Stimulated activated CD4-positive, alpha-beta T cell treated with anti-CD3 and anti-CD28 coated beads, Interleukin-4, amount 100 ng/mL, for 48 hours (primary cell): ENCODE measurements at places on chromosomes 13 and 19.

DNA sequence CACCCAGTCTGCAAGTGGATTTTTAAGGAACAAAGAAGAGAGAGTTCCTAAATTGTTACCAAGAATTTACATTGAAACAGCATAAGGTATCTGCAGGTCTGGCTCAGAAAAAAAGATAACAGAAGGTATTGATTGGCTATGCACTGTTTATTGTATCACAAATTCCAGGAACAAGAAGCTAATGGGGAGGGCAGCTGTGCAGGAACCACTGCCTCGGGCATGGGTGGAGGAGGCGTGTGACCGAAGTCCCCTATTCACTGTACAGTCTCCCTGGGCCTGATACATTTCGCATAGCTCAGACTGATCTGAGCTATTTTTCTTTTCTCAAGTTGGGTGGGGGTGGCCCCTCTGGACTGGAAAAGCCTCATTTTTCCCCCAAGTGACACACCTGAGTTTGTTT, 11.7 kb downstream of the NECTIN2 start:
- no peak for DNase-seq

DNA sequence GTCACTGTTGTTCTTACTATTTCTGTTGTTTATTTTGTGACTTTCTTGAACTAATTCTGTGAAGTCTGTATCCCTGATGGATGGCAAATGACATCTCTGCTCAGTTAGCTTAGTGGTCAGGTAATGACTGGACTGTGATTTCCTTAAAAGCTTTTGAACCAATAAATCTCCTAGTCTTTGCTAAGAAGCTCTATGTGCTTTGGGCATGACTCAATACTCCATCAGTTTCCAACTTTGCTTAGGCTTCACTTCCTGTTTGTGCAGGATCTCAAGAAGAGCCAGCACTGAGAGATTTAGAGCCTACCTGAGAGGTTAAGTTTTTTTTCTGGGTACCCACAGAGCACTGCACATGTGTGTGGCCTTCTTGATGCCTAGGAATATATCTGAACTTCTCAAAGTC, 329.7 kb upstream of the HTR2A start:
- DNase-seq = no peak

GRCh38 chr19:57560049-57560491, 407 bp upstream of the ZNF550 start:
- no peak for DNase-seq

DNA sequence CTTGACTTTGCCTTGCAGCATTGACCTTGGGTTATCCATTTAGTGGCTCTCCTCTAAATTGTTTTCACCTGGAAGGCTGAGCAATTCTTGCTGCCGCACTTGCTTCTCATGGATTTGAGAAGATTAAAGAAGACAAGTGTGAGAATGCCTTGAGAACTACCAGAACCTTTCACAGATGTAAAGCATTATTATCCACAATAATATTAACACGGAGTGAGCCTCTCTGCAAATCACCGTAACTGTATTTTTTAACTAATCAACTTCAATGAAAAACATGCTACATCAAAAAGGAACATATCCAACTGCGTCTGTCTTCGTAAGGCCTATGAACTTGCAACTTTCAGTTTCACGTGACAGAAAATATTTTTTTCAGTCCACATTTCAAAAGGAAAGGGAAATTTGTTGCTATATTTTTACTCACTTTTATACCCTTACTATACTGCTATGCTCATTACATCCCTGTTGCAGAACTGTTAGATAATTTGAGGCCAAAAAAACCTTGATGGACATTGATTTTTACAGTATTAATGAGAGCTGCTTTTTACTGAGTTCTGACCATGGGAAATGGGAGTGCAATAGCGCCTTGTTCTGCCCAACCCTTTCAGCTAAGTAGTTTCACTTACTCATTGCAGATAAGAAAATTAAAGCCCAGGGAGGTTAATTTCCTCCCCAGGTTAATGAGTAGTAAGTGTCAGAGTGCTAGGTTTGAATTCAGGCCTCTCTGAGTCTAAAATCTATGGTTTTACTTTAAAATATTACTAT, 93.8 kb upstream of the RAP2A start:
- no peak for DNase-seq

DNA sequence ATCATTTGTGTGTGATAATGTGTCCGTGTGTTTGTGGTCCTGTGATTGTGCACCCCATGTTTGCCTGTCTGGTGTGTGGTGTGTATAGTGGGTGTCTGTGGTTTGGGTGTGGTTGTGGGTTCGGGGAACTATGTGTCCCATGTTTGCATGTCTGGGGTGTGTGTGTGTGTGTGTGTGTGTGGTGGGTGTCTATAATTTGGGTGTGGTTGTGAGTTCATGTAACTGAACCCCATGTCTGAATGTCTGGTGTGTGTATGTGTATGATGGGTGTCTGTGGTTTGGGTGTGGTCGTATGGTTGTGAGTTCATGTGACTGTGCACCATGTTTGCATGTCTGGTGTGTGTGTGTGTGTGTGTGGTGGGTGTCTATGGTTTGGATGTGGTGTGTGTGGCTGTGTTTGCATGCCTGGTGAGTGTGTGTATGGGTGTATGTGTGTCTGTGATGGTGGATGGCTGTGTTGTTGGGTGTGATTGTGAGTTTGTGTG, 11.1 kb upstream of the NFIX start:
- no peak for DNase-seq

DNA sequence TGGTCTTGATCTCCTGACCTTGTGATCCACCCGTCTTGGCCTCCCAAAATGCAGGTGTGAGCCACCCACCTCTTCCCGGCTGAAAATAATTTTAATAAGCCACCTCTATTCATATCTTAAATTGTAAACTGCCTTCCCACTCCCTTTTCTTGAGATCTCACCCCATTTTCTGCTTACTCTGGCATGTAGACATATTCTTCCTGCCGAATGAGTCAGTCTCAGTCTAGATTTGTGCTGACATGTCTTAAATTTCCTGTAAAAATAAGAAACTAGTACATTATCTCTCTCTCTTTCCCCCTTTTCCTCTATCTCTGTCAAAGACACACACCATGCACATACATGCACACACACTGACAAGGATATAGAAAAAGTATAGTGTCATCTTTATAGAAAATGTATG, 60.9 kb downstream of the THSD1 start:
- no peak for DNase-seq

DNA sequence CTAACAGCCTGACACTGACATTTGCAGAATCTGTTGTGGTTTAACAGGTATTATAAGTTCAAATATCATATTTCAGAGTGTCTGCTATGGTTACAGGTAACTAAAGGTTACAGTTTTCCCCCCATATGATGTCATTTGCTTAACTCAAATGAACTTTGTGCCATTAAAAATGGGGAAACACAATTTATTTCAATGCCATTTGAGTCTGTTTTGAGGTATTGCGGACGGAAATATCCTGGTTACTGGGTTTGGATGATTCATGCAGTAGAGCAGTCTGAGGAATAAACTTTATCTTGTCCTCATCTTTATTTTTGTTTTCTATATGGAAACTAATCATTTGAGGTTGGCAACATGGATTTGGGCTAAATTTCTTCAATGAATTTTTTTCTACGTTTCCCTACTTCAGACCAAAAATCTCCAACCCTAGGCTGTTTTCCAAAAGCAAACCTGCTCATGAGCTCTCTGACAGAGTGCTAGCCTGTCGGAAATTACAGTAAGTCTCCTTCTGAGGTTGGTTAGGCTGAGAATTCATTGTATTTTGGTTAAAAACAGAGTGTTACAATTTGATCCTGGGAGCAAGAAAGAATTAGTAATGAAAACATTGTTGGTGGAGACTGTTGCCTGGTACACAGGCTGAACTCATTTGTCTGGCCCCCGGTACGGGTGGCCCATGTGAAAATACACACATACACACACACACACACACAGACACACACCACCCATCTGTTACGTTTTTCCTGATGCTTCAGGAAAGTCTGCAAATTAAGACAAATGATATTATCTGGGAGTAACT, 66.1 kb downstream of the AKAP11 start:
- DNase-seq = no peak

DNA sequence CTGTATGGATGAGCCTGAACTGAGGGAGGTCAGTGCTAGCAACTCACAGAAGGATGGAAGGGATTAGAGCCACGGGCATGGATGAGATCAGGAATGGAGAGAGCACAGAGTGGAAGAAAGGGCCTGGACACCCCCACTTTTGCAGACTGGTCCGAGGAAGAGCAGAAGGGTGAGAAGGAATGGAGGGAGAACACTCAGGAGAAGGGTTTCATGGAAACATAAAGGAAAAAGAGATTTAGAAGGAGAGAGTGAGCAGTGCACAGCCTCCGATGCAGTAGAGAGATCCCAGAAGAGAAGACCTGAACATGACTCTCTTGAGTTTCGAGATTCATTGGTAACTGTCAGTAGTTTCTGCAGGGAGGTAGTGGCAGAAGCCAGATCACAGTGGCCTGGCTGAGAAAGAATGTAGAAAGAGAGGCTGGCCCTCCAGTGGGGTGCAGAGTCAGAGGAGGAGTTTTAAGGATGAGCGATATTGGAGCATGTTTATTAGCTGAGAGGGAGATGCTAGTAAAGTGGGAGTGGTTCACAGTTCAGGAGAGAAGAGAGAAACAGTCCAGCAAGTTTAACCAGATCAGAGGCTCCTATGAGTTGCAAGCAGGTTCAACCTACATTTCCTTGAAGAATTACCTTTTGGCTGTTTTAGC, 108.9 kb downstream of the ZAR1L start:
- no peak for DNase-seq

GRCh38 chr19:55451163-55451964, 8.3 kb upstream of the SHISA7 start:
- no peak for DNase-seq

DNA sequence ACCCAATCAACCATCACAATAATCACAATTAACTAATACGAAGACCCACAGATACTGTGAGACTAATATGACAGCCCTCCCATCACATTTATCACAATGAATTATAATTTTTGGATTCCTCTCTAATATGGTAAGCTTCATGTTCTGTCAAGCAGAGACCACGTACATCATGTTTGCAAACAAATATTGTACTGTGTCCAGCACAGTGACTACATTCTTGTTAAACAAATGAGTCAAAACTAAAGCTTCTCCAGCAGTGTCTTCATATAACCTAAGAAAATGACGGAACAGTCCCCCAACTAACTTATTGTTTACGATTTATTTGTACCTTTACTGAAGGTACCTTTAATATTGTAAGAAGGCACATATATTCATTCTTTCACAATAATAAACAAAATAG, 292.6 kb downstream of the ENOX1 start:
- DNase-seq = no peak

DNA sequence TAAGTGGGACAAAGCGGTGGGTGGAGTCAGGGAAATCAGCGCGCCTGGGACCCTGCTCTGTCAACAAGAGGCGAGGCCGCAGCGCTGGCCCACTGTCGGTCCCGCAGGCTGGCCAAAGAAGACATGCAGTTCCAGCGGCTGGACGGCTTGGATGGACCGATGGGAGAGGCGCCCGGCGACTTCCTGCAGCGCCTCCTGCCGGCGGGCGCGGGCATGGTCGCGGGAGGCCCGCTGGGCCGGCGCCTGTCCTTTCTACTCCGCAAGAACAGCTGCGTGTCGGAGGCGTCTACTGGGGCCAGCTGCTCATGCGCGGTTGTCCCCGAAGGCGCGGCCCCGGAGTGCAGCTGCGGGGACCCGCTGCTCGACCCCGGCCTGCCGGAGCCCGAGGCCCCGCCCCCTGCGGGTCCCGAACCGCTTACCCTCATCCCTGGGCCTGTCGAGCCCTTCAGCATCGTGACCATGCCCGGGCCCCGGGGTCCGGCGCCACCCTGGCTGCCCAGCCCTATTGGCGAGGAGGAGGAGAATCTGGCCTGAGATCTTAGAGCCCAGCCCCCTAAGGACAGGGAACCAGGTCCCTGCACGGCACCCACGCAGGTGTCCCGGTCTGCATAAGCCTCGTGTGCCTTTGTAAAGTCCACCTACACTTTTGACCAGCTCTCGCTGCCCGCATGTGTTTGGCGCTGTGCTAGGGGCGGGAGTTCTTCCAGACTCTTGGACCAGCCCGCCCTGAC, 6.1 kb downstream of the BEST2 start:
- peak; percentile 67 for DNase-seq

DNA sequence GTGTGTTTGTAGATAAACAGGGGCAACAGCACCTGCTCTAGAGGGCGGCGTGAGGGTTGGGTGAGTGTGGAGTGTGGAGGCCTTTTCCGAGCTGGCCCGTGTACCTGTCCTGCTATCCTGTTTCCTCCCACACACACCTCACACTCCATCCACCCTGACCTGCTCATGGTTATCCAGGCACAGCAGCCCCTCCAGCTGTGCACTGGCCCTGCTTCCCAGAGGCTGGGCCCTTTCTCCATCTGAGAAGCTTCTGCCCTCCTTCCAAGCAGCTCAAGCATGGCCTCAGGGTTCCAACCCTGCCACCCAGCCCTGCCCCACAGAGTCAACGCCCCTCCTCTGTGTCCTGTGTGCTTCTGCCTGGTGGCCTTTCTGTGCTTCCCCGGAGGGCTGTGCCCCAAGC, 86.9 kb downstream of the SOX1 start:
- DNase-seq = no peak

GRCh38 chr13:99000137-99000536, 22.3 kb upstream of the DOCK9 start:
- no peak for DNase-seq

- no peak for DNase-seq
Observed at GRCh38 chr13:114145722-114146121, 13.3 kb upstream of the RASA3 start.

- no peak for DNase-seq
Observed at GRCh38 chr19:42313096-42313839, at the start of gene TMEM145. TSS of gene TMEM145 (plus strand) at chr19:42313309. CDS start at chr19:42313377, 68 bp downstream.

- DNase-seq = no peak
Observed at GRCh38 chr13:28326056-28326455, 168.9 kb downstream of the FLT1 start.

- DNase-seq = peak; percentile 75
Observed at GRCh38 chr19:43620061-43621001, 902 bp upstream of the ZNF428 start.

DNA sequence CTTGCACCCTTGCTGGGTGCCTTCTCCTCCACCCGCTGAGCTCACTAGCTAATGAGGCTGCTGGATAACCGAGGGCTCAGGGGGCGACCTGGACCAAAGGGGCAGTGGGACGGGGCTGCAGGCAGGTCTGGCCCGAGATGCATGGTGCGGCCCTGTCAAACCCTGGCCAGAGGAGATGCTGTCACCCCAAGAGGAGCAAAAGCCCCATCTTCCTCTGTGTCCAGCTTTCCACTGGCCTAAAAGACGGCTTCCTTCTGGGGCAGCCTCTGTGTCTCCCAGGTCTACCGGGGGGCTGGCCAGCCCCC, 261.8 kb downstream of the TBC1D4 start:
- DNase-seq = no peak

DNA sequence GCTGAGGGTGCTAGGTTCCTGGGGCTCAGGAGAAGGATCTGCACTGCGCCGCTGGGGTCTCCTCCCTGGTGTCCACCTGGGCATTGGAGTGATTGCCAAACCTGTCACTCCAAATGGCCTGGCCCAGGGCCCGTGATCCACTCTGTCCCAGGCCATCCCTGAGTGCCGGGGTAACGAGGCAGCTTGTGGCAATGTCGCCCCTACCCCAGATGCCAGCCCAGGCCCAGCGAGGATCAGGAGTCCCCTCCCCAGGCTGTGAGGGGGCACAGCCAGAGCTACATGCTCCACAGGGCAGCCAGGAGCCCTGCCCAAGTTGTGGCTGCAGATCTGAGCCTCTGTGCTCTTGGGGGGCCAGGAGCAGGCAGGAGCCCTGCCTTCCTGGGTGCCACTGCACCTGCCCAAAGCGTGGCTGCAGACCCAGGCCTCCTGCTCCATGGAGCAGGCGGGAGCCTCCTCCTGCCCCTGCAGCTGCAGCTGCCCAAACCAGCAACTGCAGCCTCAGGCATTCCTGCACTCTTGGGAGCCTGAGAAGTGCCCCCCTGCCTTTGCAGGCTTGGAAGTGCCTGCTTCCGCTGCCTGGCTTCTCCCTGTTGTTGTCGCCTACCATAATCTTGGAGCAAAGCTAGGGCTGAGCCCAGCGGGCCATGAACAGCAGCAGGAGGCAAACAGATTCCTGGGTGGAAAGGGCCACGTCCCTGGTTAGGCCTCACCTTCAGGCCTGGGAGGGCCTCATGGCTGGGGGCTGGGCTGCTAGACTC, 4.6 kb downstream of the IGFL4 start:
- DNase-seq = no peak
